PC-9 (cell line): ENCODE measurements at places on chromosomes 7 and 10. TPM values are rescaled to one million over a fixed set of nuclear protein-coding genes. Genes with fewer than 3 reads are reported as not detected.

GRCh38 chr7:66535414-66536329, 93.0 kb upstream of the KCTD7 start:
- H3K4me1 ChIP-seq = no peaks in the 10 kb centered on the region
- H3K27me3 ChIP-seq = no peaks in the 10 kb centered on the region
- no peak overlapping the region for H3K4me3 ChIP-seq
- DNase-seq = no peak
- no peaks in the 10 kb centered on the region for H3K36me3 ChIP-seq

GRCh38 chr7:16787127-16787526, 17.7 kb downstream of the AGR2 start:
- no peak overlapping the region for H3K27ac ChIP-seq
- 0 out of 2 replicates have a peak, but pooled peaks cover 9% of the 10 kb centered on the region for H3K36me3 ChIP-seq
- no peaks in the 10 kb centered on the region for H3K27me3 ChIP-seq
- DNase-seq = no peak
- no peak overlapping the region for H3K4me3 ChIP-seq

DNA sequence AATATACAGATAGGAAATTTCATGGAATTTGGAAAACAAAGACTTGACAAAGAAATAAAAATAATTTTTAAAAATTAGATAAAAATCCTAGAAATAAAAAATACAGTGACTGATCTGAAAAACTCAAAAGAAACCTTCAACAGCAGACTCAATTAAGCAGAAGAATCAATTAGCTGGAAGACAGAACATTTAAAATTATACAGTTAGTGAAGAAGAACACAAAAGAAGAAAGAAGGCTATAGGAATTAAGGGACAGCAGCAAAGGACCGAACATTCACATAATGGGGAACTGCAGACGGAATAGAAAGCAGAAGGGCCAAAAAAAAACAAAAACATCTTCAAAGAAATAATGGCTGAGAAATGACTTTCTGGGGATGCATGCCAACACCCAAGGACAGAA, 314.5 kb downstream of the CRPPA start:
- H3K4me1 ChIP-seq = no peaks in the 10 kb centered on the region
- DNase-seq = no peak
- no peak overlapping the region for H3K4me3 ChIP-seq
- no peak overlapping the region for H3K27ac ChIP-seq
- no peaks in the 10 kb centered on the region for H3K36me3 ChIP-seq

DNA sequence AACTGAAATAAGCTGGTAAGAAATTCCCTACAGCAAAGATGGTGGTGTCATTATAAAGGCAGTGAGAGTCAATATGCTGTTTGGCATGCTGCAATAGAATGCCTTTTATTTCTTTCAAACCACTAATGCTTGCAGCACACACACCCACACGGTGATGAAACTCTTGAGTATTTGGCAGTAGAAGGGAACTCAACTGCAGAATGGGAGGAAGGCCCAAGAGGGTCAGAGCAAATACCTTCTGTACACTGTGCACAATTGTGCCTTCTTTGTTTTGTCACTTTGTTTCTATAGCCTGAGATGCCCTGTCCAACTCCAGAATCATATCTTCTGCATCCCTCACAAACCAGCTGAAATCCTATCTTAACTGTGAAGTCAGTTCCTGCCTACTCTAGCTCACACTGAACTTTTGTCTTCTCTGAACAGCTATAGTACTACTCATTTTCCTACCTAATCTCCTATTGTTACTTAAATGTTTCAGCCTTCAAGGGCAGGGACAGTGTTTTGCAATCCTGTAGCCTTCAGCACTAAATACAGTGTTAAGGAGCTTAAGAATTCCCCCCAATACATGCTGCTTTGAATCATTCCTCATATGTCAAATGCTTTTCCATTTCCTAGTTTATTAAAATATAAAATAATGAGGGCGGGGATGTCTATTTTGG, 22.2 kb downstream of the MMS19 start:
- no peak for DNase-seq
- 0 out of 2 replicates have a peak, but pooled peaks cover 1% of the 10 kb centered on the region for H3K4me1 ChIP-seq
- H3K36me3 ChIP-seq = 0 out of 2 replicates have a peak, but pooled peaks cover 7% of the 10 kb centered on the region
- no peak overlapping the region for H3K27ac ChIP-seq

DNA sequence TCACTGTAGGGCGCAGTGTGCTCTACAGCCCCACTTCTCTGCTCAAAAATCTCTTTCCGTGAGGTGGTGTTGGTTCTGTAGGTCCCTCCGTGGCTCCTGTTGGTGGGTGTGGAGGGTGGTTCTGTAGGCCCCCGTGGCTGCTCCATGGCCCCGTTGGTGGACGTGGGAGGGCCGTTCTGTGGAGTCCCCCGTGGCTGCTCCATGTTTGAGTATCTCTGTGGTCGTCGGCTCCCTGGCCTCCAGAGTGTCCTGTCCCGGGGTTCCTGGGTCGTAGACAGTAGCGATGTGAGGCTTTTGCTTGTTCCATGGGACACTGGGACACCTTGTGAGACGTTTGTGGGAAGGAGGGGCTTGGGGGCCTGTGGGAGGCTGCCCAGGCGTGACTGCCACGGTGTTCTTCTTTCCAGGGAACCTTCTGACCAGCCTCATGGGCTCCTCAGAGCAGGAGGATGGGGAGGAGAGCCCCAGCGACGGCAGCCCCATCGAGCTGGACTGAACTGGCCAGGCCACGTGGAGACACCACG, 18.6 kb downstream of the GET4 start:
- H3K27me3 ChIP-seq = no peaks in the 10 kb centered on the region
- no peak overlapping the region for H3K27ac ChIP-seq
- H3K4me3 ChIP-seq = no peak overlapping the region
- H3K4me1 ChIP-seq = no peaks in the 10 kb centered on the region
- DNase-seq = no peak
- H3K36me3 ChIP-seq = peaks cover 22% of the 10 kb centered on the region

Gene NDUFA5
- total RNA-seq = 57.0 and 75.9 TPM in 2 replicates

GRCh38 chr10:6163364-6164270, 39.1 kb upstream of the PFKFB3 start:
- H3K27ac ChIP-seq = peak overlapping the region; percentile 71
- peak overlapping the region; percentile 84 for H3K4me3 ChIP-seq
- 0 out of 2 replicates have a peak, but pooled peaks cover 4% of the 10 kb centered on the region for H3K36me3 ChIP-seq
- H3K4me1 ChIP-seq = peaks cover 5% of the 10 kb centered on the region; the same call in 1 of the 2 replicates
- peak; percentile 85 for DNase-seq

- peaks cover 14% of the 10 kb centered on the region; the same call in 1 of the 2 replicates for H3K36me3 ChIP-seq
- peaks cover 30% of the 10 kb centered on the region for H3K4me1 ChIP-seq
- peak; percentile 81 for DNase-seq
- H3K4me3 ChIP-seq = no peak overlapping the region
- H3K27ac ChIP-seq = peak overlapping the region; percentile 51
Observed at GRCh38 chr7:17444673-17445072, 146.2 kb downstream of the AHR start.

GRCh38 chr10:21031232-21031795, 134.2 kb upstream of the NEBL start:
- no peak for DNase-seq
- H3K4me3 ChIP-seq = no peak overlapping the region
- H3K4me1 ChIP-seq = no peaks in the 10 kb centered on the region
- no peaks in the 10 kb centered on the region for H3K36me3 ChIP-seq
- no peak overlapping the region for H3K27ac ChIP-seq

DNA sequence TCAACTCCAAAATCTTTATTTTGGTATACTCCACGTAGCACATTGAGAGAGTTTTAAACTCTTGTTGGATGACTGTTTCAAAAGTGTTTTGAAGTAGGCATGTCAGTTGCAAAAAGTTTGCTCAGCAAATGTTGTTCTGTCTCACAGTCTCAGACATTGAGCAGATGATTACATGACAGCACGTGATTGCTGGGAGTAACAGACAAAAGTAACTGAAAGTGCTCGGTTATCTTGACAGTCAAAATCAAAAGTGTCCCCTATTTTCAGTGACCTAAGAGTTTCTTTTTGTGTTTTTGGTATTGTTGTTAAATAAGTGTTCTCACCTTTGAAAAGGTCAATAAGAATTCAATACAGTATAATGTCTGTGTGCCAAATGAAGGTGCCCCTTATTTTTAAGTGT, 84.3 kb downstream of the CFTR start:
- H3K4me3 ChIP-seq = no peak overlapping the region
- no peaks in the 10 kb centered on the region for H3K27me3 ChIP-seq
- no peaks in the 10 kb centered on the region for H3K36me3 ChIP-seq

- H3K4me3 ChIP-seq = no peak overlapping the region
- no peaks in the 10 kb centered on the region for H3K36me3 ChIP-seq
- no peaks in the 10 kb centered on the region for H3K27me3 ChIP-seq
- no peak for DNase-seq
Observed at GRCh38 chr7:21948364-21948763, 2.7 kb upstream of the CDCA7L start.

- peaks cover 18% of the 10 kb centered on the region for H3K4me1 ChIP-seq
- no peak for DNase-seq
- no peak overlapping the region for H3K27ac ChIP-seq
- H3K36me3 ChIP-seq = 0 out of 2 replicates have a peak, but pooled peaks cover 6% of the 10 kb centered on the region
- H3K27me3 ChIP-seq = no peaks in the 10 kb centered on the region
- peak overlapping the region; percentile 81; the same call in 1 of the 2 replicates for H3K4me3 ChIP-seq
Observed at GRCh38 chr10:5411941-5412276, 448 bp upstream of the NET1 start.

- no peaks in the 10 kb centered on the region for H3K27me3 ChIP-seq
- H3K4me1 ChIP-seq = 0 out of 2 replicates have a peak, but pooled peaks cover 5% of the 10 kb centered on the region
- H3K4me3 ChIP-seq = peak overlapping the region; percentile 42; the same call in 1 of the 2 replicates
- peak overlapping the region; percentile 50 for H3K27ac ChIP-seq
Observed at GRCh38 chr7:4725014-4725849, 43.1 kb downstream of the FOXK1 start.

Gene MALRD1
- total RNA-seq = not detected in 2 replicates

- H3K4me1 ChIP-seq = no peaks in the 10 kb centered on the region
- peaks cover 44% of the 10 kb centered on the region for H3K27me3 ChIP-seq
- H3K27ac ChIP-seq = no peak overlapping the region
- H3K36me3 ChIP-seq = no peaks in the 10 kb centered on the region
Observed at GRCh38 chr10:7563368-7563767, 103.4 kb downstream of the ITIH5 start.

Gene LRRC27
- total RNA-seq = 10.0 and 17.5 TPM in 2 replicates

Gene PNLIP
- not detected in 2 replicates for total RNA-seq

DNA sequence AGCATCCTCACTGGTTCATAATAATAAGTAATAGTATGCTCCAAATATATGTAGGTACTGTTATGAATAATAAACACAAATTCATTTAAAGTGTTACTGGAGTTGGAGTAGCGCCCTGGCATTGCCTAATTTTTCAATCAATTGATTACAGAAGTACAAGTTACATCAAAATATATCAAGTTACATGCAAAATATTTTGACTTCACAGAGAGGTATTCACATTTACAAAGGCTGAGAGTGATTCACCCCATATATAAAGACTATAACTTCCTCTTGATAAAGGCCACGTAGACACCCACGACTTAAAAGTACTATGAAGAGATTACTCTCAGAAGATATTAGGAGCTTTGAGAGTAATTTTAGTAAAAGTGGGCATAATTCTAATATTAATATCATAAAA, 13.6 kb upstream of the COL17A1 start:
- no peak overlapping the region for H3K4me3 ChIP-seq
- H3K4me1 ChIP-seq = peaks cover 16% of the 10 kb centered on the region
- peak overlapping the region; percentile 57 for H3K27ac ChIP-seq
- no peaks in the 10 kb centered on the region for H3K27me3 ChIP-seq
- no peaks in the 10 kb centered on the region for H3K36me3 ChIP-seq
- DNase-seq = no peak
